Activated CD8-positive, alpha-beta memory T cell treated with anti-CD3 and anti-CD28 coated beads for 4 hours (primary cell): ENCODE measurements at places on chromosomes 12 and 14.

GRCh38 chr12:70989232-70989631, 68.7 kb upstream of the PTPRR start:
- DNase-seq: no peak

DNA sequence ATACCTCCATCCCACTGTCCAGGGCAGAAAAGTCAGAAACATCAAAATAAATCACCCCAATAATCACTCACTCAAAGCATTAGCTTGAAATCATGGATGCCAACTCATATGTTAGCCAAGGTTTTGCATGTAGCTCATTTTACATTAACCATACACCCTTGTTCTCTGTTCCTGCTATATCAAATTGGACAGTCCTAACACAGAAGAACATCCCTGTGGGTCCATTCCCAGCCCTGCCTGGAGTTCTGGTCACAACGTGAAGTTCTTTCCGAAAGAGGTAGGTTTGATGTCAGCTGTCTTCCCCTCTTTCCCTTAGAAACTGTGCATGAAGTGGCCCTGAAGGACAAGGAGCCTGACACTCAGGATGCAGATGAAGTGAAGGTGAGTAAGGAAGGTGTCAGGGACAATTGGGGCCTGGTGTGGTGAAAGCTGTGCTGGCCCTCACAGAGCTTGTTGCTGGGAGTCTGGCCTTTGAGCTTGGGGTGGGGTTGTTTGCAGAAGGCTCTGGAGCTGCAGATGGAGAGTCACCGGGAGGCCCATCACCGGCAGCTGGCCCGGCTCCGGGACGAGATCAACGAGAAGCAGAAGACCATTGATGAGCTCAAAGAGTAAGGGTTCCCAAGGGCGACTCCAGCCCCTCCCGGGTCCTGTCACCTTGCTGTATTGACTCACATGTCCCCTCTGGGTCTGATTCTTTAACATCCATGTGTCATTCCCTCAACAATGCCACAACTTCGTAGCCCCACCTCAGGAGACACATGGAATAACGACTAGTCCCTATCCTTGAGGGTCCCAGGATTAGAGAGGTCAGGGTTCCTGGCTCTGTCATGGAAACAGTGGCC, 15.0 kb upstream of the PIP4K2C start:
- DNase-seq: no peak

GRCh38 chr12:62813031-62813829, 121.7 kb downstream of the PPM1H start:
- DNase-seq: peak; percentile 0

DNA sequence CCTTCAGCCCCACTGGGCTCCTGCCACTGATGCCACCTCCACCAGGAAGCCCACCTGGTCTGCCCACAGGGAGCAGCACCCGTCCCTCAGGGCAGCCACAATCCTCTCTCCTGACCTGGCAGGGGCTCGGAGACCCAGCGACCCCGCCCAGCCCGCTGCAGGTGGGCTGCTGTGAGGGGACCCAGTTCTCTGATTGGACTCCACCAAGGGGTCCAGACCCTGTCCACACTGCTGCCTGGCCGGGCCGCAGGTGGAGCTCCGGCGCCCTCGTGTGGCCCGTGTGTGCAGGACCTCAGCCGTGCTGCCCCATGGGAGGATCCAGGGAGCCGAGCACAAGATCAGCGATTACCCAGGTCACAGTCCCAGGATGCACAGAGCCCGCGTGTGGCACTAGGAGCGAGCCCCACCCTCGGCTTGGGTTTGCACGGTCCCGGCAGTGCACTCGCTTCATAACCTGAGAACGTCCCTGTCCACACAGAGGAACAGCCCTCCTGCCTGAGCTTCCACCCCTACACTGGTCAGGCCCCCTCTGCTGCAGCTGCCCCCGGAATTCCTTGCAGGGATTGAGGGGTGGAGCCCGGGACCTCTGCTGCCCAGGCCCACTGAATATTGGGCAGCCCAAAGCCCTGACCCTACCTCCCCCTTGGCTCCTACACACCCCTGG, 35.4 kb upstream of the TMEM179 start:
- no peak for DNase-seq

- no peak for DNase-seq
Observed at GRCh38 chr14:61925043-61925442, 162.8 kb downstream of the SNAPC1 start.

DNA sequence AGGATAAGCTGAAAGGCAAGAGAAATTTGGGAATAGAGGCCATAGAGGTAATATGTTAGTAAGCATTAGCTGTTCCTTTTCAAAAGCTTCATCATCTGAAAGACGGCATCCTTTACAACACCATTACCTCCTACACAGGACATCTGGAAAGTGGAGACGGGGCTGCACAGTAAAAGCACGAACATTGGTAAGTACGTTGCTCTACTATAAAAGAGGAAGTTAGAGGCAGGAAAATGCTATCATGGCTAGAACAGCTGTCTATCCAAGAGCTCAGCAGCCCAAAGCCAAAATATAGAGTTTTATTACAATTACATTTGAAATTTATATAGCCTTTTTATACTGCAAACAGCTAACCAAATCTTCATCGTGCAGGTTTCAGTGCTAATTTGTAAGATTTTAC, 172.3 kb upstream of the GRIP1 start:
- no peak for DNase-seq

- no peak for DNase-seq
Observed at GRCh38 chr12:74751441-74751840, 213.8 kb downstream of the ATXN7L3B start.

DNA sequence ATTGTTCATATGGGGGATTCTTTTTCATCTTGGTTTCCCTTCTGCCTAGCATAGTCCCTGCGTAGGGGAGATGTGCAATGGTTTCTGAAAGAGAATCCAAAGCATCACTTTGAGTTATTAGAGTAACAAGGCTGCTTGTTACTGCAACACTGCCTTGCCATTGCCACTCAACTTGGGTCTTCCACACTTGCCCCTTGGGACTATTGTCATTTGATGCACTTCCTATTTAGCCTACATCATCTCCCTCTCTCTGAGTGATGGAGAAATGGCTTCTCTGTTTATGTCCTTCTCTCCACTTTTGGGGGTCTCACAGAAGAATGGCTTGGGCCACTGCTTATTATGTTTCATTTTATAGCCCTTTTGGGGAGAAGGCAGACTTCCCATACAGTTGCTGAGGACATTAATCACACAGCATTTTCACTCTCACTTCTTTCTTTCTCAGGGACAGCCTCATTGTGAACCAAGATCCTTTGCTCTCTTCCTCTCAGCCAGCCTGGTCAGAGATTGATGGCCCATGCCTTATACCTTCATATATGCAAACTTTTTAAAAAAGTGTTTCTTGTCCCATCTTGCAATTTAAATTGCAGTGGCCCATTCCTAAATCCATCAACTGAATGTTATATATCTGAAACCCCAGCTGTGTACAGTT, 50.8 kb upstream of the POC1B start:
- no peak for DNase-seq

GRCh38 chr12:109495012-109495411, 17.6 kb downstream of the UBE3B start:
- DNase-seq: no peak

GRCh38 chr14:41609704-41610183, 3.1 kb downstream of the LRFN5 start:
- no peak for DNase-seq

GRCh38 chr14:31003284-31003683, 22.2 kb upstream of the AP4S1 start:
- DNase-seq: no peak

DNA sequence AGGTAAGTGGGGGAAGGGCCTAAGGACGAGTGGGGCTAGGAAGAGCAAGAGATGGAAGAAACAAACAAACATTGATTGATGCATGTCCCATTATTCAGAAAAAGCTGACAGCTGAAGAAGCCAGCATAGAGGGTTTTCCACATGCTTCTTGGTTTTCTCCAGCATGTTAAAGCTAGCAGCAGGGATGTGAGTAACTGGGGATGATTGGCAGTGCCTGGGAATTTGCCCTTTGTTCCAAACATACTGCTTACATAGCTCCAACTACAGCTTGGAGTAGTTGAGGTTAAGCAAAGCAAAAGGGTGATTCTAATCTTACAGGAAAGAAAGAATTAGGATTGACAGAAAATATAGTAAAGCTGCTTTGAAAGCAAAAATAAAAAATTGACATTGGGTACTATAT, 68.0 kb upstream of the IFNG-AS1 start:
- DNase-seq: no peak

GRCh38 chr12:47747596-47748506, 10.8 kb downstream of the RAPGEF3 start:
- DNase-seq: no peak

DNA sequence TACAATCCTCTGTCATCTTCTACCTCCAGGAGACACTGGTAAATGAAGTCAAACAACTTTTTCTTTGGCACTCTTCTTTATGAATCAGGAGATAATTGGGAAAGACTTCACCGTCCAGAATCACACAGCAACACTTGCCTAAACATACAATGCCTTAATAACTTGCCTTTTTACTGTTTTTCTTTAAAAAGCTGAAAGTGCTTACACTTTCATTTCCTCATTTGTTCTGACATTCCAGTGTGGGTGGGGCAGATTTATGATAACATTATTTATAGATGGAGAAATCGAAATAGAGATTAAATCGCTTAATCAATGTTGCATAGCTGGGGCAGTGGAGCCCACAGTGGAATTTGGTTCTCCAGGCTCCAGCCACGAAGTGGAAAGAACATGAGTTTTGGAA, 2.8 kb upstream of the FRS2 start:
- no peak for DNase-seq

DNA sequence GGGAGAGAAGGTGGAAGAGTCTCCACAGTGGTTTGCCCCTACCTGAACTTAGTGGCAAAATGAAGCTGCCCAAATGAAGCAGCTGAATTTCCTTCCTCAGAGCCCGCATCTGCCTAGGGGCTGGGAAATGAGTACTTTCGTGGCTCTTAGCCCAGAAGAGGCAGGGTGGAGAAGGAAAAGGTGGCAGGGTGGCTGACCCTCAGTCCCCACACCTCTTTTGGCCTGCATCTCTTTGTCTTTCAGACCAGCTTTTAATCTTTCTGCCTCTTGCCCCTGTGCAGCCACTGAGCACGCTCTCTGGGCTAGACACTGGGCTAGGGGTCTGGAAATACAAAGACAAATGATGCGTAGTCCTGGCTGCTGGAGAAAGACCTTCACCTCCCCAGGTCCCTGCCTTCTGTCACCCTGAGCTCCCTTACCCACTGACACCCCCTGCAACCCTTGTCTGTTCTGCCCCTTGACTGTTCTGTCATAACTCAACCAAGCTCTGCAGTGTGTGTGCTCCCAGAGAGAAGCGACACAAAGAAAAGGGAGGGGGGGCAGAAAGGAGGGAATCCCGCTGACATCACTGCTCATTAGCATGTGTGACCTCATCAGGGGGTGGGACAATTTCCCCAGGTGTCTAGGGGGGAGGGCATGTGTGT, 371 bp upstream of the REM2 start:
- DNase-seq: peak; percentile 21

DNA sequence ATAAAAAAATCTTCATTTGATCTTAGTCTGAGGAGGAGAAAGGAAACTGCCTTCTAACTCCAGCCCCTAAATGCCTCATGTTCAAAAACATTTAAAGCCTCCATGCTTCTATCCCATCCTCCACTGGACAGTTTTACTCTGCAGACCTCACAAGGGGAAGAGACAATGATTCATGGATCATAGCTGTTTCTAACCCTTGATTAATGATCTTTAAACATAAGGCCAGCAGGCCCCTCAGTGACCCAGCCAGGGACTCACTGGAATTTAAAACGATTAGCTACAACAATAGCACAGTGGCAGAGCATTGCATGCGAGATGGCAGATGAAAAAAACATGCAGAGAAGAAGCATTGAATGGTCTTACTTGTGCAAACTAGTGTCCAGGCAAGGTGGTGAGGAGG, 6.0 kb downstream of the DCTN2 start:
- no peak for DNase-seq

- no peak for DNase-seq
Observed at GRCh38 chr14:42222924-42223471, 616.3 kb downstream of the LRFN5 start.

GRCh38 chr12:131075611-131076010, 121.9 kb downstream of the ADGRD1 start:
- DNase-seq: no peak

DNA sequence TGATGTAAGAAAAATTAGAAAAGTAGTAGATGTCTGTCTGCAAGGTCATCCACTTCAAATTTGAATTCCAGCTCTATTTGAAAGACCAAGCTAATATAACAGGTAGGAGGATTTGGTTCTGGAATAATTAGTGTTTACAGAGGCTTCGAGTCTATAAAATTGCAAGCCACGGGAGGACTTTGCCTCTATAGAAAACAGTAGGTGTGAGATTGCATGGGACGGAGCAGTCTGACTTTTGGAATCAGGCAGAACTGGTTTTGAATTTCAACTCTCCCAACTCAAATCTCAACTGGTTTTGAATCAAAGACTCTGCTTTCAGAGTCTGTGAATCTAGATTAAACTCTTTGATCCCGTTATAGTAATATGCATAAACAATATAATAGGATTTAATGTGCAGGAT, 82.4 kb downstream of the PIK3C2G start:
- DNase-seq: no peak

DNA sequence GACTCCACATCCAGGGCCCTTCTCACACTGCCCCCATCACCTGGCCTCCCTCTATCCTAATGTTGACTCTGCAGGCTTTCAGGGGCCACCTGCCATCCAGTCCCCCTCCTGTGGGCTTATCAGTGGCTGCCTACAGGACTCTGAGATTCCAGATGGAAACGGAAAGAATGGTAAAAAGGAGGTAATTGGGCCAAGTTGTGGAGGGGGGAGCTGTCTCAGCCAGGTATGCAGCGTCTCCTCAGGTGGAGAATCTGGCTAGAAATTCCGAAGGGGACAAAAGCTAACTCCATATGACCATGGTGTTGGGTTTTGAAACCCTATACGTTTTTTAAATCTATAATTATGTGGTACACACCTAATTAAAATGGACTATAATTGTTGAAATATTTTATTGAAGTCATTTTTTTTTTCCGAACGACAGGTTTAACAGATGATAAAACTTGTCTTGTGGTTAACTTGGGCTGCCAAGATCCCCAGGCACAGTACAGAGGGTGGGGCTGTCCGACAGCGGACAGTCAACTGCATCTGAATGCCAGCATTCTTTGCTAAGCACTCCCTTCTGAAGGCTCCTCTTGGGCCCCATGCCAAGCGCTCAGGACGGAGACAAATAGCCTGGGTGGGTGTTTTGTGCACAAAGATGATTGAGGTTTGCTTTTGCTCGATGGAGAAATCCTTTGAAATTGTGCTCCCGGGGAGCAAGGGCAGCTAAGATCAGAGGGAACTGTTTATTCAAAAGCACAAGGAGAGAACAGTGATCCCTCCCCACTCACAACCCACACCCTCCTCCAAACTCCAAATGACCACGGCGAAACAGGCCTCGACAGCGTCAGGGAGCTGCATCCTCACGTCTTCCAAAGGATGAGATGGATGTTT, 365.6 kb downstream of the BCL11B start:
- DNase-seq: no peak

DNA sequence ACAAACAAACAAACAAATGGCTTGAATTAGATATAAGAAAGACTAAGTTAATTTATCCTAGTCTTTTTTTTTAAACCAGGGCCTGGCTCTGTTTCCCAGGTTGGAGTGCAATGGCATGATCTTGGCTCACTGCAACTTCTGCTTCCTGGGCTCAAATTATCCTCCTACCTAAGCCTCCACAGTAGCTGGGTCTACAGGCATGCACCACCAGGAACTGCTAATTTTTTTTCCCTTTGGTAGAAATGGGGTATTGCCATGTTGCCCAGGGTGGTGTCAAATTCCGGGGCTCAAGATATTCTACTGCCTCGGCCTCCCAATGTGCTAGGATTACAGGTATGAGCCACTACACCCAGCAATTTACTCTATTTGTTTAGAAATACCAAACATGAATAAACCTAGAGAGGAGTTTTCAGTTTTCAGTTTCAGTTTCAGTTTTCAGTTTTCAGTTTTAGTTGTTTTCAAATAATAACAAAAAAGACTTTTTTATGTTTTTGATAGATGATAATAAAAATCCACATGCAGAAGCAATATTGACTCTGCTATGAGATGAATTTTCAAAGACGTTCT, 817.0 kb downstream of the FLRT2 start:
- no peak for DNase-seq
